ENCODE measurements at places on chromosomes 6 and 20.
A peak's percentile ranks its signal among the peaks of the same experiment; 100 is the strongest.

DNA sequence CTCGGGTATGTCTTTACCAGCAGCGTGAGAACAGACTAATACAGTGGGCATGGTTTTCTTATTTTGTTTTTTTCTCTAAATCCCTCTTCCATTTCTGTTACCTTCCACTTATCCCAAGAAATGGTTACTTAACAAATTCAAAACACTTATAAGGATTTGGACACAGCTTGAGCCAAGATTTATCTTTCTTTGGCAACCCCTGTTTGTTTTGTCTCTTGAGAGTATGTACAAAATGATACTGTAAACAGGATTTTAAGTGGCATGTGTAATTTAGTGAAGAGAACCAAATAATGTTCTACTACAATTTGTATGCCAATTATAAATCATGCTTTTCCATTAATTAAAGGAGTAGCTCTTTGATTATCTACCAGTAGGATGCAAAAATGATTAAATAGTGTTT, 51.4 kb downstream of the PPP1R14C start:
- DNase-seq, result no peak

DNA sequence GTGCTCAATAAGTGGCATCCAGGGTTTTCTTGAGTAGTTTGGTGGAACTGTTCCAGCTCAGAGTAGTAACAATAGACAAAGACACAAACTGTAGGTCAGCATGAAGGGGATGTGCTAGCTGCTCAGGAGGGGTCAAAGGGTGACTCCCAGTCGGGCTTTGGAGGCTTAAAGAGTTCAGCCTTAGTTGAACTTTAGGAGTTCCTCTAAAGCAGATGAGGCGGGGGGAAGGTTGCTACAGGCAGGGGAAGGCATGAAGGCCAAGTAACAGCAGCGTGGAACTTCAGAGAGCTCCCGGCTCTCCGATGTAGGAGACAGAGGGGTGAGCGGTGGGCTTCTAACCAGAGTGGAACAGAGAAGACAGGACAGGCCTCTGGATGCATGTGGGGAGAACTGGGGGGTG, 115.5 kb upstream of the CD93 start:
- no peak for DNase-seq

DNA sequence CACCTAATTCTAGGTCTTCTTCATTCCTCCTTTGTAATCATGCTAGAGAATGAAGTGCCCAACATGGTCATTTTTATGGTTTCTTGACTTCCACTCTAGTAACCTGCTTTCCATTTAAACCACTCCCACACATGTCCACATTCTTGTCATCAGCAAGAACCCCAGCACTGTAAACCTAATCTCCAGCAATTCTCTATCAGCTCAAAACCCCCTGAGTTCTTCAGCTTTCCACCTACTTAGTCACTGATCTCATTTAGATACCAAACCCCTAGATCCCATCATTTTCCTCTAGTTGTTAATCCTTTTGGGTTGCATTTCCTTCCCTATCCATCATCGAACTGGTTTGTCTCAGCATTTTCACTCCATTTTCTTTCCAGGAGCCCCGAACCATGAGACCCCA, 49.7 kb downstream of the GOPC start:
- DNase-seq, result no peak

GRCh38 chr20:38109591-38110524, 55.2 kb downstream of the TGM2 start:
- peak; percentile 7 for DNase-seq

All from H1 (cell line).